ENCODE measurements at places on chromosomes 3 and 15.
A peak's percentile ranks its signal among the peaks of the same experiment; 100 is the strongest.

- no peak for DNase-seq
These were observed 87.1 kb downstream of the PDCD6IP start for GRCh38 chr3:33885496-33885895.

DNA sequence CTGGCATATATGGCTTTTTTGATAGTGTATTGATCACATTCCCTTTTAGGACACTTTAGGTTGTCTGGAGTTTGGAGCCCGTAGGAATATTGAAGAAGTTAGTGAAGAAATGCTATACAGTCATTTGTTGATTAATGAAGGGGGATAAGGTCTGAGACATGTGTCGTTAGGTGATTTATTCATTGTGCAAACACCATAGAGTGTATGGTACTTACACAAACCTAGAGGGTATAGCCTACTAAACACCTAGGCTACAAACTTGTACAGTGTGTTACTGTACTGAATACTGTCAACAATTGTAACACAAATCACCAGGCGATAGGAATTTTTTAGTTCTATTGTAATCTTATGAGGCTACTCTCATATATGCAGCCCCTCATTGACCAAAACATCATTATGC is 3.3 kb downstream of the TPM1 start:
- no peak for DNase-seq

GRCh38 chr15:94174399-94174802 is 57.0 kb upstream of the MCTP2 start:
- DNase-seq, result no peak

DNA sequence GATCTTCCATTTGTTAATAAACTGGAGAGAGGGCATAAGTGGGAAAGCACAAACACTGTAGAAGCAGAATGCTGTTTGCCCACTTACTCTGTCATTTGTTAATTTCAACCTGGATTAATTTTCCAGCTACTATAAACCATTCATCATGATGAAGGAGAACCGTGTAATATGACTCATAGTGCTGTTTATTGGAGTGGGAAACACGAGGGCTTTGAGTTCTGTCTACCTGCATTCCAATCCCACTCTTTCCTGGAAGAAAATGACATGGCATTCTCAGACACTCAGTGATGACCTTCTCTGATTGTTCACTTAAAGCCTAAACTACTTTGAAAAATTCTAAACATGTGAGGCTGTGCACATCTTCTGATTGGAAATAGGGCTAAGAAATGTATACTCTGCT is 826.7 kb downstream of the AGBL1 start:
- no peak for DNase-seq

- no peak for DNase-seq
These were observed 212.1 kb upstream of the ROBO2 start for GRCh38 chr3:76827701-76828226.

GRCh38 chr15:89864958-89865739 is 28.6 kb downstream of the AP3S2 start:
- DNase-seq, result no peak

GRCh38 chr3:52822363-52822762 is 8.1 kb downstream of the ITIH4 start:
- no peak for DNase-seq

DNA sequence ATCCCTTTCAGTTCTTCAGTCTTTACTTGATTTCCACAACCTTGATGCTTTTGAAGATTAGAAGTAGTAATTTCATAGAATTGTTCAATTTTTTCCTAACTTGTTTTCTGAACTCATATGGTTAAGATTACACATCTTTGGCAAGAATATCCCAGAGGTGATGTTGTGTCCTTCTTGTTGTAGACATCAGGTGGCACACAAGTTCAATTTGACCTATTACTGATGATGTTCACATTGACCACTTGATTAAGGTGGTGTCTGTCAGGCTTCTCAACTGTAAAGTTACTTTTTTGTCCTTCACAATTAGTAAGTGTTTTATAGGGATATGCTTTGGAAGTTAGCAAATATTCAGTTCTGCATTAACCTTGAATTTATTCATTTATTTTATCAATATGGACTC is 34.6 kb upstream of the THRB start:
- no peak for DNase-seq

- DNase-seq, result no peak
These were observed 69.8 kb upstream of the WNT5A start for GRCh38 chr3:55556619-55557537.

DNA sequence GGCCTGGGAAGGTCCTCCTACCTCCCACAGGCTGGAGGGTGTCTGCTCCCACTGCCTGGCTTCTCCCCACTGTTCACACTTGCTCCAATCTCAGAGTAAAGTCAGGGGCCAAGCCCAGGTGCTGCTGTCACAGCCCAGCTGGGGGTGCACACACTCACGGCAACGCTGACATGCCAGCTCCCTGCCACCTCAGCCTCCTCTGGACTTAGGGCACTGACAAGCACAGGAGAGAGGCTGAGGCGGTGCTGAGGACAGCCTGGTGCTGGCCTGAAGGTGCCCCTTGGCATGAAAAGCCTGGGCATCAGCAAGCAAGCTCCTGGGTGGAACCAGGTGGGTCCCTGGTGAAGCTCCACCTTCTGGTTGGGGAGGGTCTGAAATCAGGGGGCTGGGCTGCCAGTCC is 53.0 kb downstream of the LSAMP start:
- DNase-seq, result no peak

- no peak for DNase-seq
These were observed 524.2 kb upstream of the LMCD1 start for GRCh38 chr3:7977245-7978086.

DNA sequence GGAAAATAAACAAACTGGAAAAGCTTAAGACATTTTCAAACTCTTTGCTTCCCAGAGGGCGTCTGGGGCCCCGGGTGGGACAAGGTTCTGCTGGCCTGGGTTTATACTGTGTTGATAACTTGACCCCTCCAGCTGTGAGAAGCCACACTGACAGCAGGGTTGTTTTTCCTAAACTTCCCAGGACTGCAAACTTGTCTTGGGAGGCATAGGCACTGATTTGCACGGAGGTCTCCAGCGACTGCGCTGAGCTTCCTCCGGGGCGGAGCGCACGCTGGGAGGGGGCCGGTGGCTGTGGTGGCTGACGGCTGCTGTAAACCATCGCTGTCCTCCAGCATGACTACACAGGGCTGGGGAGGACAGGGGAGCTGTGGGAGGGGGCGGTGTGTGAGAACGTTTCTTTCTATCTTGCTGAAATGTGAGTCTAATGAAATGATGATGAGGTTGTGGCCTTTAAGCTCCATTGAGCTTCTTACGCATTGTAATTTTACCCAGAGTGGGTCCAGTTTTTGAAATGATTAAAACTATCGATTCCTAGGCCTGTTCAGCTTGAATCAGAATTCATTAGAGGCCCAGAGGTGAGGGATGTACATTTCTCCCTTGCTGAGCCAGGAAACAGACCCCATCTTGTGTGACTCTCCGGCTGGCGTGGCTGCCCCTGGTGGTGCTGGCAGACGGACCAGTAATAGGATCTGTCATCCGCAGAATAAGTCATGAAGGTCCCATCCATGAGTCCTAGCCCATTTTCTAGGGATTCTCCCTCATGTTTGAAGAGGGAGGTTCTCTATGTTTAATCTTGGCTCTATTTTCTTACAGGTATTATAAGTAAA is 40.5 kb upstream of the VPS8 start:
- no peak for DNase-seq

GRCh38 chr15:83565553-83566159 is 88.3 kb upstream of the ADAMTSL3 start:
- DNase-seq, result no peak

- peak; percentile 18 for DNase-seq
These were observed 174.3 kb upstream of the BCL6 start for GRCh38 chr3:187919544-187919943.

- DNase-seq, result no peak
These were observed 1034.6 kb downstream of the DIPK2A start for GRCh38 chr3:145006271-145006670.

DNA sequence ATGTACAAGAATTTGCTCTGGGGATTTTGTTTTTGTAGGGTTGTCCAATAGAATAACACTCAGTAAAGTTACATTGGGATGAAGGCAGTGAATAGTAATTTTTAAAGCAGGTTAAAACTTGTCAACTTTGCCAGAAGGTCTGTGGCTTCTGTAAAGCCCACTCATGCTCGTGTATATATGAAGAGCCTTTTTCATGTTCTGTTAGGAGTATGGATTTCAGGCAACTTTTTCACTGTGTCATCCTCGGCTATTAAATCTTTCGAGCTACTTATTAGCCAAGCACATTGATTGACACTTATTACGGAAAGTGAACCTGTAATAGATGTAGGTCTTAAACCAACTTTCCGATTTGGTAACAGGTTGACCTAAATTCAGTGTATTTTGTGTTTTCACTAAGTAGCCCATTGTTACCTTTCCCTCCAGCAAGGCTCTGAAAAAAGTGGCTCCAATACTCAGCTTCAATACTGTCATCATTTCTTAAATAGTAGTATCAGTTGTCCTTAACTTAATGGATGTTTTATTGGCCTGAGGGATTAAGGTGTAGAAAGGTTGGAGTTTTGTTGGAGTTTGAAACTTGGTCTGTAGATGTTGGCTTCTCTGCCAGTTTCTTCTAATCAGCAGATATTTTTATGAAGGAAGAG is 1.7 kb downstream of the PAK2 start:
- DNase-seq, result no peak

GRCh38 chr3:126983276-126983652 is 349 bp downstream of the PLXNA1 start:
- DNase-seq, result peak; percentile 12

DNA sequence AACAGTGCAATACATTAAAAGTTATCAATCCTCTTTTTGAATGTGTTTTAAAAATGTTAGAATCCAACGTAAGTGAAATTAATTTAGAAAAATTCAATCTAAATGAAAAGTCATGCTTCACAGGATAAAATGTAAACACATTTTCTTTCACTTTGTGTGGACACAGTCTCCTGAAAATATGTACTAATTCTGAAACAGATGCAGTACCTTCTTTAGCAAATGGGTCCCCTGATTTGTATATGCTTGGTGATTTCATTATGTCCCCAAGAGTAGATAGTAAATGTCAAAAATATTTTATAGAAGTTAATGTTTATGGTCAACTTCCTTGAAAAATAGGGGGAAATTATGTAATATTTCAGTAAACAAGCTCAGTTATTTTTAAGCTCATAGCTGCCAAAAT is 28.9 kb downstream of the FOXP1 start:
- no peak for DNase-seq

- DNase-seq, result no peak
These were observed 40.8 kb upstream of the BHLHE40 start for GRCh38 chr3:4938281-4938982.

DNA sequence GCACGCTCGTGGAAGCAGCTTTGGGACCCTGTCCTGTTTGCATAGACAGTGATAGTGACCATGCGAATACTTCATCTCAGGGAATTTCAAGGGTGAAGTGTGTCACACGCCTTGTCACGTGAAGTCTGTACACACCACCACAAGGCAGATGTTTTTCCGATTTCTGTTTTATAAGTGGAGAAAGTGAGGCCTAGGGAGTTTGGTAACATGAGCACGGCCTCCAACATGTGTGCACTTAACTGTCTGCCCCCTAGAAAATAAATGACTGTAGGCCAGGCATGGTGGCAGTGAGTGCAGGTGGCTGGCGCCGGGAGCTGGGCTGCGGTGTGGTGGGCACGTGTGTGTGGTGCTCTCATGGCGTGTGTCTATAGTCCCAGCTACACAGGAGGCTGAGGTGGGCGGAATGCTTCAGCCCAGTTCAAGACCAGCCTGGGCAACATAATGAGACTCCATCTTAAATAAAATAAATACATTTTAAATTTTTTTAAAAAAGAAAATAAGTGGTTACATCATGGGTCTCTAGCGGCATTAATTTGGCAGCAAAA is 42.0 kb downstream of the WHAMM start:
- no peak for DNase-seq

DNA sequence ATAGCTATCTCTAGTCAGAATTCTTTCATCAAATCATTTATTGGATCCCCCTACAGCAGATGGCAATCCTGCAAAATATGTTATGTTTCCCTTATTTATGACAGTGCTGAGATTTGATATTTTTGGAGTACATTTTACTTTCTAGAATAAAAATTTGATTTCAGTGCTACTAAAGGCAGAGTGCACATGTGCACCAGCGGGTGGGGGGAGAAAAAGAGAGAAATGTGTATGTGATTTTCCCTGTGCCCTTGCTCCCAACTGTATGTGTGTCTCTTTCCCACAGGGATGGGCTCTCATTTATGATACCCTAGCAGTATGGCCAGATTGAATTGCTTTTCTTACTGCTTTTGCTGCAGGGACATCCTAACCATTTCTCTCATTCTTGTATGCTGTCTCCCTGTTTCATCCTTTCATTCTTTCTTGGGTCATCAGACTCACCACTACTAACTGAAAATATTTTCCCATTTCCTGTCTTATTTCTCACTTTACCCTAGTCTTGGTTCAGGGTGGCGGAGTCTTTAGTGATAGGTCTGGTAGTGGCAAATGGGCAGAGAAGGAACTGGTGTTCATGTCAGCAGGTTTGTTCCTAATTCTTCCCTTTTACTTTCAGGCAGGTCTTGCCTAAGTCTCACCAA is 140.7 kb downstream of the TCF12 start:
- DNase-seq, result no peak

- DNase-seq, result no peak
These were observed 92.2 kb downstream of the LRTM1 start for GRCh38 chr3:54835701-54836100.

Data from CD4-positive, alpha-beta T cell treated with Interleukin-10 for 1 hour (primary cell).